ENCODE measurements at places on chromosomes 1 and 21. TPM values are rescaled to one million over a fixed set of nuclear protein-coding genes. Genes with fewer than 3 reads are reported as not detected.

DNA sequence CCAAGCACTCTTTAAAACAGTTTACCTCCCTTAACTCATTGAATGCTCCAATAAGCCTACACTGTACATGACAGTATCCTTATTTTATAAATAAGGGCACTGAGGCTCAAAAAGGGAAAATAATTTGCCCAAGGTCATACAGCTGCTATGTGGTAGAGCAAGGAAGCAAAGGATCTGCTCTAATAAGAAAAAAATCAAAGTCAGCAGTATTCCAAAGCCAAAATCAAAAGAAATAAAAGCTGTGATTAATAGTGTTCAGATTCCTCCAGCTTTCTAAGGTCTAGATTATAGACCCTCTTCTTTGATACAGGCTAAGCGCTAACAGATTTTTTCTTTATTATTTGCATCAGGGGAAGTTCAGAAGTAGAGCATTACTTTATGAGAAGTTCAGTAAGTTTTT lies 39.3 kb downstream of the IL12RB2 start:
- DNase-seq = no peak

GRCh38 chr1:177905686-177906085 lies 64.2 kb downstream of the SEC16B start:
- no peak for DNase-seq

GRCh38 chr1:228747301-228747935 lies 12.1 kb downstream of the RHOU start:
- DNase-seq = no peak

DNA sequence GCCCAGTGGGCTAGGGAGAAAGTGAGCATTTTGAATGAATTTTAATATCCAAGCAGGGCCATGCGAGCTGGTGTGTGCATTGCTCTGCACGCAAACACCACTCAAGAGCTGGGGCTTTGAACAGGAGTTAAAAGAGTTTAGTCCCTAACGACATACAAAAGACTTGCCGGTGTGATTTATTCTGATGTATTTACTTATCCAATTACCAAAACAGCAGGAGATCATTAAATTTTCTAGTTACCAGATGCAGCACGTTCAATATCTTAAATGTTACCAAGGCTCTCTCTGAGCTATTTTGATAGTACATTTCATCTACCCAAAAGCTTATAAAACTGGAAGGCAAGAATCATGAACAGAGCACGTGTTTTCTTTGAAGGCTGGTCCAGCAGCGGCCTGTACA lies 30.0 kb upstream of the DMRTA2 start:
- no peak for DNase-seq

- DNase-seq = no peak
These were observed 35.6 kb upstream of the RRP15 start for GRCh38 chr1:218249338-218250140.

SIM2 gene
- not detected for total RNA-seq

FAM43B gene
- 0.20 TPM for total RNA-seq

SLC30A2 gene
- 0.35 TPM for total RNA-seq

C1orf115 gene
- 6.0 TPM for total RNA-seq
